HuH-7 (cell line): ENCODE measurements at places on chromosomes 5 and 9.

GRCh38 chr5:127567026-127567768 is 49.8 kb downstream of the PRRC1 start:
- no peak for DNase-seq

DNA sequence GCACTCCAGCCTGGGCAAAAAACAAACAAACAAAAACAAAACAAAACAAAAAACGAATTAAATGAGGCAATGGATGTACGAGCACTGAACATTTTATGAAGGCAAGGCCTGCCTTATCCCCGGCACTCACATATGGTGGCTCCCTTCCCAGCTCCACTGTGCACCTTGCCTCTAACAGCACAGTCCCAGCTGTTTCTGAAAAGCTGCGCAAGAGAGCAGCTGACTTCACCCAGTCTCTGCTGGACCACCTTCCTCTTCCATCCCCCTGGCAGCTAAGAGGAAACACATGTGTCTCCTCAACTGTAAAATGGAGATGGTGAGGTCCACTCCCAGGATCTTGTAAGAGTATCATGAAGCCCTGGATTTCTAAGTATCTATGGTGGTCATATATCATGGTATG is 100.7 kb downstream of the KLF4 start:
- DNase-seq, result no peak

DNA sequence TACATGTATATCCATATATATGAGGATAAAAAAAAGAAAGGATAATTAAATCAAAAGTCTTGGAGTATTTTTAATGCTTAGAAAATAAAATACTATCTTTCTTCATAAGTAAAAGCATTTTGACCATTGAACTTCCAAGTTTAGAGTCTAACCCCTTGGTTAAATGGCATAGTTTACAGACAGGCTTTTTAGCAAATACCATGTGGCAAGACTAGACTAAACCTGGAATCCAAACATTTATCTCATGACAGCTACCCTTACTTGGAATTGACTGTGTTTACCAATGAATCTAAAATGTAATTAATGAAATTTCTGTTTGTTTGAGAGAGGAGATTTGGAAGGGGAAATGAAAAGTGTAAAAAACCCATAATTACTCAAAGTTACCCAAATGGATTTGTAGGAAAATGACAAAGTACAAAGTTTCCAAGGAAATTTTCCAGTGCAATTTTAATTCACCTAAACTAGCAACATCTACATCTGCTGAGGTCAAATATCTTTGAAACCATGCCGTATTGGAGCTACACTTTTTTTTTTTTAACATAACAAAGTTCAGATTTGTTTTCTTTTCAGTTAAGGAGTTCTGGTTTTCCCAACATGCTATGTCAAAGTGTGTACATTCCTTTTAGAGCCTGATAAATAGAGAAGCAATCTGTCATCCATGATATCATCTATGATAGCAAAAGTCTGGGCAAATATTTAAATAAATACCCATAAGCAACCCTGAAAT is 272.1 kb upstream of the DAB2 start:
- no peak for DNase-seq

- no peak for DNase-seq
These were observed 346.9 kb upstream of the TLE4 start for GRCh38 chr9:79224672-79225433.

- DNase-seq, result no peak
These were observed 9.9 kb downstream of the PHAX start for GRCh38 chr5:126610616-126611015.

- no peak for DNase-seq
These were observed 282.1 kb downstream of the RFX3 start for GRCh38 chr9:3243683-3244082.

DNA sequence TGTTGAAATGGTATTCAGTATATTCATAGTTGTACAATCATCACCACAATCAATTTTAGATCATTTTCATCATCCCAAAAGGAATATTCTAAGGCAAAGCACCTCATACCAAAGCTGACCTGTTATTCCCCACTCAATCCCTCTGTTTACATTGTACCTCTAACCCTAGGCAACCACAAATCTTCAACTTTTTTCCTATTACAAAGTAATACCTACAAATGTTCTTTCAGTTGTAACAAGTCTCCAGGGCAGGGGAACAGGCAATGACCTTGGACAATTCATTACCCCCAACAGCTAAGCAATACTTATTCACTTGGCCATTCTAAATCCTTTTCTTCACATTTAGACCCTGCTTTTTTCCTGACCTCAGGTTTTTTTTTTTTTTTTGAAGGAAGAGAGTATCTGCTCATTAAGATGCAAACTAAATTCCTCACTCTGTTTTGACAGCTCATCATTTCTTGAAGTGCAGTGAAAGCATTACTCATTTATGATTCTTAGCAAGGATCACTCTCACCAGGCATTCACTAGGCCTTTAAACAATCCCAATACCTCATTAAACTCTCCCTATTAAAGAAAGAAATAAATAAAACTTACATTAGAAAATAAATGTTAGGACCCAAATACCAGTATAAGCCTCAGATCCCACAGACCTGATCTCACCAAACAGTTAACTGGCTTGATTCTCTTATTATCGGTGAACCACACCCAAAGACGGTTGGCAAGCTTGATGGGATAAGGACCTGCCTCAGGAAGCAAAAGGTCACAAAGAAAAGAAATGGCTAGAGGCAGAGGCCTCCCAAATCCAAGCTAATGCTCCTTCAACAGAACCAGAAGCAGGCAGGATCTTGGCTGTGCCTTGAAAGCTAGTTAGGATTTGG is 15.3 kb downstream of the MTMR12 start:
- DNase-seq, result no peak
